Stimulated activated CD4-positive, alpha-beta T cell treated with anti-CD3 and anti-CD28 coated beads, TNF-alpha, amount 100 ng/mL, for 1 hour (primary cell): ENCODE measurements at places on chromosomes 6 and 20.

DNA sequence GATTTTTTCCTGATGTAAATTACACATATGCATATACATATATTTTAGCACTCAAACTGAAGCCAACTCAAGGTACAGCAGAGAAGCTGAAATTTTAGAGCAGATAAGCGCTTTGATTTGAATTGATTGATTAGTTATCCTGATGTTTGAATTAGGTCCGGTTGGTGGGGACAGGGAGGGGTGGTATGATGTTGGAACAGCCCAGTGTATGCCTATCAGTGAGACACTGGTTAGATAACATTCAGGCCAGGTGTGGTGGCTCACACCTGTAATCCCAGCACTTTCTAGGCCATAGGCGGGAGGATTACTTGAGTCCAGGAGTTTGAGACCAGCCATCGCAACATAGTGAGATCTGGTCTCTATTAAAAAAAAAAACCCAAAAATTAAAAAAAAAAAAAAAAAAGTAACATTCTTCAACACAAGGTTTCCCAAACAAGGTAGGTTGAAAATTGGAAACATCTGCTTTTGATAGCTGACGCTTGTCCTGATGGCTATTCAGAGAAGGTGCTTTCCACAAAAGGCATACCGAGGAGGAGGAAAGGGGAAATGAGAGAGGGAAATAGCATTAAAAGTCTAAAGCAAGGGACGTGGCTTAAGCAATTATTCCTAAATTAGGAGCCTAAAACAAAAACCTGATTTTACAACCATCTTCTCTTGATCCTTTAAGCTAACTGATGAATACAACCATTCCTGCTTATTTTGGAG lies 288.4 kb upstream of the JARID2 start:
- no peak for DNase-seq

- DNase-seq = no peak
Observed at GRCh38 chr6:109579361-109579760, 96.3 kb upstream of the ZBTB24 start.

- DNase-seq = no peak
Observed at GRCh38 chr6:56827908-56828649, 126.8 kb upstream of the BEND6 start.

- DNase-seq = no peak
Observed at GRCh38 chr6:11009353-11009752, 34.8 kb downstream of the ELOVL2 start.

DNA sequence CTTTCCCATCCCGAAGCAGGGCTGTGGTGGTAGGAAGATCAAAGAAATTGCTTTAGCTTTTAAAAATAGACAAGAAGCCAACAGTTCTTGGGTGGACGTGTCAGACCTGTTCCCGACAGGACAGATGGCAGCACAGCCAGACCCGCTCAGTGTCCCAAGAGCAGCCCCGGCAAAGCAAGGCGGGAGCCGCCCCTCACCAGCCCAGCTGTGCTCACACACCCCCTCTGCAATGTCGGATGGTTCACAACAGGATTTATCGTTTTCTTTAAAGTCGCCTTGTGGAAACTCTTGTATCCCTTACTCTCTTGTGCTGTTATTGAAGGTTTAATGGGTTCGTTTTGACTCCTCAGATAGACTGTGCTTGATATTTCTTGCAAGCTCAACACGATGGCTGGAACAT lies 302.4 kb downstream of the THBS2 start:
- no peak for DNase-seq

DNA sequence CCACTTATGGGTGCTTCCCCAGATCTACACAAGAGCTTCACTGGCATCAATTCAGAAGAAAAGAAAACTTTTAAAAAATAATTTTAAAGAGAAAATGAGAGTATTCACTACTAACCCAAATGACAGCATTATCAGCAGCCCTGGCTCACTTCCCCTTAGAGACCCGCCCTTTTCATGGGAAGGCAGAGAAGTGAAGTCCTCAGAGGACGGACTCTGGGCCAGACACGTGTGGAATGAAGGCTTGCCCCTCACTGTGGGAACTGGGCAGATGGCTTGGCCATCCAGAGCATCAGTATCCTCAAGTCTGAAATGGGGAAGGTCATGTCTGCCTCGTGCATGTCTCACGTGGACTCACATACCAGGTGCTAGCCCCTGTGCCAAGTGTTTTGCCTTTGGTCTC lies 63.5 kb downstream of the JAG1 start:
- no peak for DNase-seq

GRCh38 chr20:44111712-44112335 lies 75.2 kb downstream of the JPH2 start:
- no peak for DNase-seq
